Activated CD4-positive, alpha-beta T cell treated with anti-CD3 and anti-CD28 coated beads, Interleukin-2, Interleukin-4, amounts not matched to agents 100 ng/mL and 50 ng/mL, durations not matched to agents 16 hours and 8 hours (primary cell): ENCODE measurements at places on chromosomes 2 and 18.

DNA sequence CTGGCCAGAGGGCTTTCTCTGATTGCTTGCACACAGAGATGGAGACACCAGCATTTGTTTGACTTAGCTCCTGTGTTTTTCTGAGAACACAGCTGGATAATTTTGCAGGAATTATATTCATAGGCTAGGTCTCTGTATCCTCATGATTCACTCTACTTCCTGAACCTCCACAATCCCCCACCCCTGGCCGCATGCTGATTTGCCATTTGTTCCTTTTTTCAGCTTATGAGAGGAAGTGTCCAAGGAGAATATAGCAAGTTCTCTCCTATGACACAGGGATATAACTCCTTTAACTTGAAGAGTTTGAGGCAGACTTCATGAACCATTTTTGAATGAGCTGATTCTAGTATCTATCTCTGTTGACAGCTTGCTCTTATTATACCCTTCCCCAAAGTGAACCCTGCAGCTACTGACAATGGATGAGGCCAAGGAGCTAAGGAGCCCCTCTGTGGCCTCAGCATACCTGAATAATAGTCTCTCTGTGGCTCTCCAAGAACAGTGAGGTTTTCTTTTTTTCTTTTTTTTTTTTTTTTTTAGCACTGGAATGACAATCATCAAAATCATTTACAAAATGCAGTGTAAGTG is 15.4 kb downstream of the CAVIN2 start:
- DNase-seq, result no peak

GRCh38 chr2:165251366-165251765 is 12.2 kb downstream of the SCN2A start:
- no peak for DNase-seq

GRCh38 chr2:8036366-8036765 is 645.5 kb upstream of the ID2 start:
- no peak for DNase-seq

DNA sequence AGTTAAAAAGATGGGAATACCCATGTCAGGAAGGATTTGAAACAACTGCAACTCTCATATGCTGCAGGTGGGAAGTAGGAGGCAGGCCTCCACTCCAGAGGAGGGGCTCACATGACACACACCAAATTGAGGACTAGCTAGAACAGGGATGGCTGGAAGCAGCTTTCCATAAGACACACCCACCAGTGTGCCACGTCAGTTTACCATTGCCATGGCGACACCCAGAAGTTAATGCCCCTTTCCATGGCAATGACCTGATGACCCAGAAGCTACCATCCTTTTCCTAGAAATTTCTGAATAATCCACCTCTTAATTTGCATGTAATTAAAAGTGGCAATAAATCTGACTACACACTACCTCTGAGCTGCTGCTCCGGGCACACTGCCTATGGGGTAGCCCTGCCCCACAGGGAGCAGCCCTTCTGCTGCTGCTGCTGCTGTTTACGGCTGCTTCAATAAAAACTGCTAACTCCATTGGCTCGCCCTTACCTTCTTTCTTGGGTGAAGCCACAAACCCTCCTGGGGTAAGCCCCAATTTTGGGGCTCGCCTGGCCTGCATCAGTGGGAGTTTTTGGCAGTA is 89.4 kb downstream of the RRM2 start:
- DNase-seq, result no peak

- peak; percentile 40 for DNase-seq
These were observed 1.6 kb downstream of the COX7A2L start for GRCh38 chr2:42359304-42359964.

- DNase-seq, result no peak
These were observed 759 bp downstream of the GALNT13 start for GRCh38 chr2:153872311-153873051.

DNA sequence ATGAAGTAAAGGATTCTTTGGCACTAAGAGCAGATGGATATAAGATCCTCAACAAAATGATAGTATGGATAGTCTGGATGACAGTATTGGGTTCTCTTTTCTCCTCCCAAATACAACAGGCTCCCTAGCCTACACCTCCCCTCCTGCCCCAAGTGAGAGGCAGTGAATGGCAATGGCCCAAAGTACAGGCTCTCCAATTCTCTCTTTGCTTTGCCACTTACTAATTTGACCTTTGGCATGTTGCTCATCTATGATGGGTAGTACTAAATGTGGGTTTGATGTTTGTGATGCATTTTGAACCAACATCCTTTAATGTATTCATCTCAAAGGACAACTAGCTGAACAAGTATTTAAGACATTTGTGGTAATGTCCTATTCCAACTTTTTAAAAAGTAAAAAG is 65.9 kb downstream of the EIF5B start:
- DNase-seq, result no peak

DNA sequence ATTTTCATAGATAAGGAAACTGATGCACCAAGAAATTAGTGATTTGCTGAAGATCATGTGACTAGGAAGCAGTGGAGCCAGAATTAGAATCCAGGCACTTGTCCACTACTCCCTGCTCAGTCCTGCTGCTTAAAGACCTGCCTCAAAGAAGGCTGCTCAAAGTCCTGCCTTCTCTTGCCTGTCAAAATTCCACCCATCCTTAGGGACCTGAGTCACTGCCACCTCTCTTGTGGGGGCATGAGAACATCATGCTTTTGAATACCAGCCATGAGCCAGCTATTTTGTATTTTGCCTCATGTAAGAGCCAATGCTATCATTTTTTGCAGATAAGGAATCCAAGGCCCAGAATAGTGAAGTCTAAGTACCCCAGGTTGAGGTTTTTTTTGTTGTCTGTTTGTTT is 47.1 kb downstream of the DDX1 start:
- no peak for DNase-seq

- no peak for DNase-seq
These were observed 97.8 kb downstream of the HDAC4 start for GRCh38 chr2:239302808-239303557.

DNA sequence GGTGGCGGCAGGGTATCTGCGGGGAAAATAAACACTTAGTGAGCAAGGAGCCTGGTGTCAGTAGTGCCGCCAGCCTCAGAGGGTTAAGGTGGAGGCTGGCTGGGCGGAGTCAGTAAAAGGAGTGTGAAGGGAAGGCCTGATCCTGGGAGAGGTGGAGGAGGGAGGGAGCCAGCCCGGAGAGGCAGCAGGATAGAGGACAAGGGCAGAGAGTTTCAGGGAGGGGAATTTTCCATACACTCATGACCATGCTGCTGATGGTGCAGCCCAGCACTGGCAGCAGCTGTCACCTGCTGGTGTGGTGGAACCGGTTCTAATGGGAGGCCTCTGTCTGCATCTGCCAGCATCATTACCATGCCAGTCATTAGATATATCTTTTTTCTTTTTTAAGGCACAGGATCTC is 2.0 kb upstream of the TEX44 start:
- DNase-seq, result no peak

DNA sequence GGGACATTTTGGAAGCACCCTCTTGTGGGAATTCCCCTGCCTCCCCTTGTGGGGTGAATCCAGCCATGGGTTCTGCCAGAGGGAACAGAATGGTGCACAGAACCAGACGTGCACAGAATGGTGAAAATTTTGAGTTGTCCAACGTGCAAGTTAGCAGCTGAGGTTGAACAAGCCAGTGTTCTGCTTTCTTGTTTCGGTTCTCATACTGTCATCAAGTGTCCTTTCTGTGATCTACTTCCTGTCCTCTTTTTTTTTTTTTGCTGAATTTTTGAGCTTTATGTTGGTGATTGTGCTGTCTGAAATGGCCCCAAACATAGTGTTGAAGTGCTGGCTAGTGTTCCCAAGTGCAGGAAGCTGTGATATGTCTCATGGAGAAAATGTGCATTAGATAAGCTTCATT is 21.5 kb upstream of the REEP1 start:
- DNase-seq, result no peak

GRCh38 chr18:77167251-77167650 is 34.7 kb upstream of the MBP start:
- no peak for DNase-seq

DNA sequence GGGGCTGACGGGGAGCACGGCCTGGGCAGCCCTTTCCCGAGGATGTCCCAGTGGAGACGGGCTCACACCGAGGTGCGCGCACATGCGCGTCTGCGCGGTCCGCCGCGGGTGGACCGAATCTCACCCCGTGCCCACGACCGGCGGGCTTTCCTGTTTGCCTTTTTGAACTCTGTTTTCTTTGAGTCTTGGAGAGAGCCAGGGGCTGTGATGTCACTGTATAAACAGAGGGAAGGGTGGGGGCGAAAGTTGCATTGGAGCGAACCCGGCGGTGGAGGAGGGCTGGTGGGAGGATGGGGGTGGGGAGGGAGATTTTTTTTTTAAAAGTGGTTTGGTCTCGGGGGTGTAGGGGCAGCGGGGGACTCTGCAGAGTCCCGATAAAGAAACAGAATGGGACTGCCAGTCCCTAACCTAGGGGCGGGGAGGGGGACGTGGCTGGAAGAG is 141.2 kb upstream of the CTAGE1 start:
- DNase-seq, result no peak

DNA sequence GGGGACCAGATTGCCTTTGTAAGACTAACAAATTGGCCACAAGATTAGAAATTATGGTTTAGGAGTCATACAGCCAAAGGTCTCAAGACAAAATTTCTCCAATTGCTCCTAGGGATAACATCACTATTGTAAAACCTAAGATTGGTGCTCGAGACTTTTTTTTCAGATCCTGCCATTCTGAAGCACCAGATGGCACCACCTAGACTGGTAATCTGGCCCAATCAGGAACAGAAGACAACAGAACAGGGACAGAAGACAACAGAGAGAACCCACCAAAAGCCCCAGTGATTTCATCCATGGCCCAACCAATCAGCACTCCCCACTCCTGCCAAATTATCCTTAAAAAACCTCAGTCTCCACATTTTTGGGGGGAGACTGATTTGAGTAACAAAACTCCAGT is 66.8 kb downstream of the LINC00305 start:
- no peak for DNase-seq

GRCh38 chr2:97005353-97005752 is 19.0 kb upstream of the FAM178B start:
- no peak for DNase-seq

GRCh38 chr2:75287624-75288316 is 88.5 kb upstream of the TACR1 start:
- no peak for DNase-seq

GRCh38 chr18:4639628-4640310 is 184.7 kb upstream of the DLGAP1 start:
- DNase-seq, result no peak

- DNase-seq, result no peak
These were observed 143.2 kb downstream of the DDX1 start for GRCh38 chr2:15734674-15735483.

DNA sequence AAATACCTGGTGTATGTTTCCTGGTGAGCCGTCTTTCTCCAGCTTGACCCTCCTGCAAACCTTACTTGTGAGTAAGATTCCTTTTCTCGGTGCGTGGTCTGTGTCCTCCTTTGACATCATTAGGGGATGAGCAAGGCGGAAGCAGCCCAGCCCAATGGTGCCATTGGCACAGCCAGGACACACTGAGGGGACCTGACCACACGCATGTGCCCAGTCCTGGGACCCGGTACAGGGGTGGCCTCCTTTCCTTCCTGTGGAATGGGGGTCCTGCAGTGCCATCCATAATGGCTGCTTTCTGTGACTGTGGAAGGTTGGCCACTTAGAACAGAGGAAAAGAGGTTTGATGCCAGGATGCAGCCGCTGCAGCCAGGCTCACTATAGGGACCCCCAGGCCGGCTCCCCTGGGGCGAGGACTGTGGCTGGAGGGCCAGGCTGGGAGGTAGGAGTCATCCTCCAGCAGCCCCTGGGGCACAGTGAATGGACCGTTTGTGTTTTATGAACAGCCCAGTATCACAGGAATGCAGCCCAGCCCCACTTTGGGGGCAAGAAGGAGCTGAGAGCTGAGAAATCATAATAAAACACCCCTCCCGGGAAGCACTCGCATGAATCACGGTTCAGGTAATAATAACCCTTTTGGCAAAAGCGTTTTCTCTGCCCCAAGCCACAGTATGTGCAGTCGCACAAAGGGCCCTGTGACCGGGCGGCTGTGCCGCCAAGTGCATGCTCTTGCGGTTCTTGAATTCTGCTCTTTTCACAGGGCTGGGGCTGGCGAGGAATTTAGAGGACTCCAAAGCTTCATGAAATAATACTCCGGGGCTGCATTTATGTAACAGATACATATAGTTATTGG is 73.2 kb downstream of the ASB1 start:
- DNase-seq, result no peak

DNA sequence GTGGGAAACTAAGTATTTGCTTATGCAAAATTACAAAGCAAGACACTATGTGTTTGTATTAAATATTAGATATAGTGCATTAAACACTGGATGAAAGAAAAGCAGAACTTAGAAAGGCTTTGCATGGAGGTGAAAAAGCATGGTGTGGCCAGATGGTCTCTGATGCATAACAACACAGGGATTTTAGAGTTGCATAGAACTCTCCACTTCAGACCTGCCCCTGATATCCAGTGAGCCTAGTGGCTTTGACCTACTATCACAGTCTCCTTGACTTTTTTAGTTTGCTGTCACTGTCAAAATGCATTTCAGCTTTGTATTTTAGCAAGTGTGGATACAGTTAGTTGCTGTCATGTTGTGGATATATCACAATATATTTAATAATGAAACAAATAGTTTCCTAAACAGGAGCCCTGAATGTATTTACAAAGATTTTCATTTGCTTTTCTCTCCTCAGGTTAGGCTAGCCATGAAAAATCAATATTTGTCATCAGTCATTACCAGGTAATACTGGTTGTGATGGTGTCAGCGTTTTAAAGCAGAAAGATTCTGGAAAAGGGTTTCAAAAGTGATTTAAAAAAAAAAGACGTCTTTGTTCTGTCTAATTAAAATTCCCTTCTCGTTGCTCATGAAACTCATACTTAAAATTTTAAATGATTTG is 5.2 kb downstream of the CSRNP3 start:
- DNase-seq, result no peak

GRCh38 chr18:32478807-32479206 is 8.1 kb upstream of the GAREM1 start:
- DNase-seq, result no peak

DNA sequence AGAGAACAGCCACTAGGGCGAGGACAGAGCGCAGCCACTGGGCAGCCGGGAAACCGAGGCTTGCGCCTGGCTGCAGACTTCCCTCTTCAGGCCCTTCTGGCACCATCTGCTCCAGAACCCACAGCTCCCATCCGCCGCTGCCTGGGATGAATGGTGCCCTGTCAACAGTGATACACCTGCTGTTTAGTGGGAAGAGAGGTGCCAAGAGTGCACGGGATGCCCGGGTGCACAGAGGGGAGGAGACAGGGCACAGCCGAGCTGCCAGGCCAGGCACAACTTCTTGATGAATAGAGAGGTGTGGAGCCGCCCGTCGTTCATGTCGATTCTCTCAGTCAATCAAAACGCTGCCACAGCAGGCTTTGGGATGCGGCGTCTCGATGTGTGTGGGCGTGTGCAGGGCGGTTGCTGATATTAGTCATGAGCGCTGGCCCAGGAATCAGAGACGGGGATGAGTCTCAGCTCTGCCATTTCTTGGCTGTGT is 39.5 kb downstream of the RRM2 start:
- peak; percentile 20 for DNase-seq

- DNase-seq, result no peak
These were observed 54.0 kb upstream of the CYP1B1 start for GRCh38 chr2:38129987-38130386.
